ENCODE measurements at places on chromosomes 6 and 20.
A peak's percentile ranks its signal among the peaks of the same experiment; 100 is the strongest.

GRCh38 chr6:140773276-140773675 lies 1359.4 kb upstream of the GJE1 start:
- DNase-seq = no peak

DNA sequence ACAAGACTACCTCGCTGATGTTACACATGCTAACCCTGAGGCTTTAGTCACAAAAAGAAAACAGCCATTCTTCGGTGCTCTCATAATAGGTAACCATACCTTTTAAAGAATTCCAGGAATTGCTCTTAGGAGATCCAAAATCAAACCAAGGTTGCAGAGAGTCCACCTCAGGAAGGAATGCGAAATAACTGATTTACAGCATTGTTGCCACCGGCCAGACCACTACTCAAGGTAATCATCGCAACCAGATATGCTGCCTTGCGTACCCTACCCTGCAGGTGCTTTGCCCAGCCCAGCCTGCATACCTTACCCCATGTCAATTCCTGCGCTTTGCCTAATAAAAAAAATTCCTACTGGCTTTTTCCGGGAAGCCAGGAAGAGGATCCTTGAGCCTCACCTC lies 27.0 kb downstream of the NUP153 start:
- no peak for DNase-seq

DNA sequence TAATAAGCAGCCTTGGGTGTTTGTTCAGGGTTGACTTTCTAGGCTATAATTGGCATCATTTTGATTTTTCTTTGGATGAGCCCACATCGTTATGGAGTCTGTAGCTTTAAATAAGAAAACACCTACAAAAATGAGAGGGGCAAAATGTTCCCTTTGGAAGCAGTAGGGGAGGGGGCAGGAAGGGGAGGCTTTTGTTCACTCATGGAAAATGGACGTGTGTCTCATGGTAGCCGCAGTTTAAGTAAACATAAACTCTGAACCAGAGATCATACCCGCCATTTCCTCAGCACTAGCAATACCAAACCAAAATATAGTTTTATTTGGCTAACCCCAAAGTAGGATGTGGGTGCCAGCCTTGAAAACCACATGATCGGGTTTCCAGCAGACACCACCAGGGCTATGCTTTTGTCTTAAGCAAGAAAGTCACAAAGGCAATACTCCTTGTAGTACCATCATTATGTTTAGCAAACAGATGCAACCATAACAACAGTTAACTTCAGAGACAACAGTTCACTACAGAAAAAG lies 572.5 kb upstream of the JAG1 start:
- no peak for DNase-seq

GRCh38 chr6:12366731-12367130 lies 76.6 kb downstream of the EDN1 start:
- no peak for DNase-seq

GRCh38 chr20:62595491-62595890 lies 46.8 kb upstream of the SLCO4A1 start:
- no peak for DNase-seq

DNA sequence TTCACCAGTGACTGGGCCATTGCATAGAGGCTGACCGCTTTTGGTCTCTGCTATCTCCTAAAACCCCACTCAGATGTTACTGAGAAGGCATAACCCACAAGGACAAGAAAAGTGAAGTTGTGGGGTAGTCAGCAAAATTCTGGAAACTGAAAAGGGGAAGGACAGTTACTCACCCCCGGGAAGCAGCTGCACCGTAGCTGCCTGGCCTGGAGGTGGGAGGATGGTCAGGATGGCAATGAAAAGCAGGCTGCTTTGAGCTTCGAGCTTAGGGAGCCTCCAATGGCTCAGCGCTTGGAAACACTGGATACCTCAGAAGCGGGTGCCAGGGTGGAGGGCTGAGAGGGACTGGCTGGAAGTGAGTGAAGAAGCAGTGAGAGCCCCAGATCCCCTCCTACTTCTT lies 56.0 kb downstream of the KCNK5 start:
- DNase-seq = no peak

GRCh38 chr6:170130771-170131241 lies 160.1 kb downstream of the DLL1 start:
- no peak for DNase-seq

DNA sequence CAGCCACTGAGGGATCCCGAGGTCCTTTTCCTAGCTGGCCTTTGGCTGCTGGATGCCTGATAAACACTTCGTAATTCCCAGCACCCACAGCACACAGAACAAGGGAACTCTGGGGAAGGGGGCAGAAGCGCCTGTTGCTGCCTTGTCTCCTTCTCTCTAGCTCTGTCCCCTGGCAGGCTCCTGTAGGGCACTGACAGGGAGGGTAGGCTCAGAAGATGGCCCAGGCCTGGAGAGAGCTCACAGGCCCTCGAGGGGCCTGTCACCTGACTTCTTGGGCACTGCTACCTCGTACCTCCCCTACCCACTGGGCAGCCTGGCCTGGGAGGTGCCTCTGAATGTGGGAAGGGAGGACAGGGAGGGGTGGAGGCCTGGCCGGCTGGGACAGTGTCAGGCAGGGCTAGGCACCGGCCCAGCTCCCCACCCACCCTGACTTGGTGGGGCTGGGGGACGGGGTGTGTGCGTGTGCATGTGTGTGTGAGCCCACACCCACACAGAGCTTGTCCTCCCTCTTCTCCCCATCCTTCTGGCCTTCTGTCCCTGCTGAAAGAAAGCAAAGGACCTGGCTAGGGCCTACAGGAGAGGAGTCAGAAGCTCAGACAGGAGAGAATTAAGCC lies 18.1 kb downstream of the C6orf132 start:
- DNase-seq = no peak

DNA sequence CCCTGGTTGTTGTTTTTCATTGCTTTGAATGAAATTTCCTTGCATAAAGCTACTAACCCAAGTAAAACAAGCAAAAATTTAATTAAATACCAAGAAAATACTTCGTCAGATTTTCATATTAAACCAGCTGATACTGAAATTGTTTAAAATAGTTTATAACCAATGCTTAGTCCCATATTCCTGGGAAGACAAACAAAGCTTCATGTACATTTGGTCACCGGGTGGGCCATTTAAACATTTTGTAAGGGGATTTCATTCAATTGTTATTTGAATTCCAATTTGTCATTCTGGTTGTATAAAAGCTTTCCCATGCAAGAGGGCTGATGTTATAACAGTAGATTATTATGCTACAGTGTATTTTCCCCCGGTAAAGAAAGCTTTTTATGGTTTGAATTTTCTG lies 578 bp upstream of the RBBP9 start:
- no peak for DNase-seq

DNA sequence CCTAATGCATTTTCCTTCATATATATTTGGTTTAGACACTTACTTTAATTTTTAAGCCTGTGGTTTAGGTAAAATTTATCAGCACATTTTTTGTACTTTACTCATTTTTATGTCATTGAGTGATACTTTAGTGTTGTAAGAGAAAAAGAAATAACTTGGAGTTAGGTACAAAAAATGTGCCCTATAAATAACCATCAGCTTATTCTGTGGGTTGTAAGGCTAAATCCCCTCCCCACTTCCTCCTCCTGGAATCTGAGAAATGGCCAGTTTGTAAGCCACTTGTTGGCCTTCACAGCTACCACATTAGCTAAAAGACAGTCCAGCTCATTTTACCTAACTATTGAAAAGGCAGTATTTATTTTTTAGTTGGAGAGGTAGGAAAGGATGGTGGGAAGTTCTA lies 576.3 kb downstream of the PKHD1 start:
- no peak for DNase-seq

DNA sequence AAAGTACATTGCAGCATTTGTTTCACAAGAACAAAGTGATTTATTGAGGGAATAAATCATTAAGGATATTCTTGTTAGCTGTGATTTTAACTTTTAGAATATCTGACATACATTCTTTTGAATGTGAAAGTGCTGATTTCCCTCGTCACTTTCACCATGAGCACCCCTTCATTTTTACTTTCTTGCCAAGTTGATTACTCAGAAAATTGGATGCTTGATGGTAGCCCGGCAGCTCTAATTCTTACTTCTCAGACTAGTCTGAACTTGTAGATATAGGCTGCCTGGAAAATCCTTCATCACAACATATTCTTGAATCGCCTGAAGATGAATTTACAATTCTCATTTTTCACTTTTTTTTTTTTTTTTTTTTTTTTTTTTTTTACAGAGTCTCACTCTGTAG lies 147.1 kb upstream of the SMLR1 start:
- DNase-seq = no peak

GRCh38 chr20:45037050-45037449 lies 63.9 kb downstream of the KCNS1 start:
- no peak for DNase-seq

GRCh38 chr6:122726649-122727048 lies 52.9 kb upstream of the FABP7 start:
- DNase-seq = no peak

DNA sequence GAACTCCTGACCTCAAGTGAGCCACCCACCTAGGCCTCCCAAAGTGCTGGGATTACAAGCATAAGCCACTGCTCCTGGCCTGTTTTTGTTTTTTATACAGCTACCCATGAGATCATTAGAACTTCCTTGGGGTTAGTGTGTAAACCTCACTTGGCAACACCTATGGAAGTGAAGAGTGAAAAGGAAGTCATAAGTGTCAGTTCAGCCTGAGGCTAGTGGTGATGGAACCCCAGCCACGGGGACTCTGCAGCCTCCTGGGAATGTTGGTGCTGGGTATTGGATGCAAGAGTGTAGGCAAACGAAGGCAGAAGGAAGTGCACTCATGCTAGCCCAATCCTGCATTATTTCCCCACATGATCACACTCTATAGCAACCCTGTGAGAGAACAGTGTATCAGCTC lies 33.6 kb upstream of the FUCA2 start:
- no peak for DNase-seq

- no peak for DNase-seq
These were observed 4.3 kb downstream of the MMP24OS start for GRCh38 chr20:35273449-35274171.

- DNase-seq = no peak
These were observed 375.8 kb downstream of the THBS2 start for GRCh38 chr6:168877821-168878282.

DNA sequence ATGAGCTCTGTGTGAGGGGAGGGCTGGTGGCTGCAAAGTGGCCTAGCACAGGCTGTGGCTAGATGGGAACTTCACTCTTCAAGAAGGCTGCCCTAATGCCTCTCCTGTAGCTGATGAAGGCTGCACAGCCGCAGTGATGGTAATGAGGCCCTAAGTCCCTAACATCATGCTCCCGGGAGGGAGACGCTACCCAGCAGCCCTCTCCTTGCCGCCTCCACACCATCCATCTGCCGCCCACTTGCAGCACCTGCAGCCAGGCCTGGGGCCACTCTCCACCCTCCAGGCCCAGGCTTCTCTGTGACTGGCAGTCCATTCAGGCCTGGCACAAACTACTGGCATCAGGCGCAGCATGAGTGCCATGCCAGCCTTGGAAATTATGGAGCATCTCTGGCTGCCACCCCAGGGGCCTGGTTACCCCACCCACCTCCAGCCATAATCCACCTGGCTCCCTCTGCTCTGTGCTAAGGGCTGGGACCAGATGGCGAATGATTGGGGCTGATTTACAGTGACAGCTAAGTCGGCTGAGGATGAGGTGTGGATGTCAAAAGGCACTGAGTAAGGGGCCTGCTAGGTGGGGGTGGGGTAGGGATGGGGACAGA lies 284.2 kb downstream of the LRFN2 start:
- no peak for DNase-seq

DNA sequence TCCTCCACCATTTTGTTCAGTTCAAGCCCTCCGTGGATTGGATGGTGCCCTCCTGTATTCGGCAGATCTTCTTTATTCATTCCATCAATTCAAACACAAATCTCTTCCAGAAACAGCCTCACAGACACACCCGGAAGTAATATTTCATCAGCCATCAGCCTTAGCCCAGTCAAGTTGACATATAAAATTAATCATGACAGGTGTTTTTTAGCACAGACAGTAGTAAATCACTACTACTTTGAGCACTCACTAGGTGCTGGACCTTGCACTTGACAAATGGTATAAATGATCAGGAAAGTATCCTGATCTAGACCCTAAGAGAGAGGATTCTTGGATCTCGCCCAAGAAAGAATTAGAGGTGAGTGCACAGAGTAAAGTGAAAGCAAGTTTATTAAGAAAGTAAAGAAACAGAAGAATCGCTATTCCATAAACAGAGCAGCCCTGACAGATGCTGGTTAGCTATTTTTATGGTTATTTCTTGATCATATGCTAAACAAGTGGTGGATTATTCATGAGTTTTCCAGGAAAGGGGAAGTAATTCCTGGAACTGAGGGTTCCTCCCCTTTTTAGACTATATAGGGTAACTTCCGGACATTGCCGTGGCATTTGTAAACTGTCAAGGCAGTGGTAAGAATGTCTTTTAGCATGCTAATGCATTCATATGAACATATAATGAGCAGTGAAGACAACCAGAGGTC lies 194.6 kb upstream of the LAMP5 start:
- no peak for DNase-seq

GRCh38 chr20:53735536-53736050 lies 142.0 kb upstream of the ZNF217 start:
- DNase-seq = no peak

DNA sequence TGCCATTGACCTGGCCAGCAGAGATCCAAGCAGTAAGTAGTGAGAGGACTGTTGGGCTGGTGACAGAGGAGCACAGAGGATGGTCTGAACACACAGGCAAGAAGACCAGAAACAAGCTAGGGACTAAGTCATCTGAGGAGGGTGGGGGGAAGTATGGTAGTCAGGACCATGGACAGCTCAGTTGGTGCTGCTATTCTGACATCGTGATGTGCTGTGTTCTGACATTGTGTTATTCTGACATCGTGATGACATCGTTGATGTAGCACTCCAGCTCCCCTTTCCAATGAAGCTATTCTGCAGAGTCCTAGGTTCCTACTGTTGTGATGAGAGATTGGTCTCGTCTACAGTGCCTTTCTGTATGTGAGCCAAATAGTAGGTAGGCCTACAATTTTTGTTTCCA lies 28.7 kb downstream of the CFAP206 start:
- DNase-seq = peak; percentile 6

GRCh38 chr6:38188677-38189335 lies 369.3 kb downstream of the ZFAND3 start:
- DNase-seq = no peak

DNA sequence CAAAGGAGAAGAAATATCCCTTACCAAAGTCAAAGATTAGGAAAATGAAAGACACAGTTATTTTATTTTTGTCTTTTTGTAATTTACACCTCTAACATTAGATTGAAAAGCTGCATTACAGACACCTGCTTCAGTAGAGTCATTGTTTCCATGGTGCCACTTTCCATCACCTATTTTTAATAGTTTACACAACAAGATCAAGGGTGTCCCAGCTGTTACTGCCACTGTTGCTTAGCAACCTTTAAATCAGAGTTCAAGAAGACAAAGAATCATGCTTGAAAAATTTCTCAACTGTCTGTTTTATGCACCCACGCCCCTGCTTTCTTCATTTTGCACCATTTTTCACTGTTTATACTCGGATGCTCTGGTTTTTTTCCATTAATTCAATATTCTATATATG lies 668.2 kb upstream of the GJE1 start:
- no peak for DNase-seq
